Kidney epithelial cell (primary cell): ENCODE measurements at places on chromosomes 11 and 22. TPM values are rescaled to one million over a fixed set of nuclear protein-coding genes. Genes with fewer than 3 reads are reported as not detected.

DNA sequence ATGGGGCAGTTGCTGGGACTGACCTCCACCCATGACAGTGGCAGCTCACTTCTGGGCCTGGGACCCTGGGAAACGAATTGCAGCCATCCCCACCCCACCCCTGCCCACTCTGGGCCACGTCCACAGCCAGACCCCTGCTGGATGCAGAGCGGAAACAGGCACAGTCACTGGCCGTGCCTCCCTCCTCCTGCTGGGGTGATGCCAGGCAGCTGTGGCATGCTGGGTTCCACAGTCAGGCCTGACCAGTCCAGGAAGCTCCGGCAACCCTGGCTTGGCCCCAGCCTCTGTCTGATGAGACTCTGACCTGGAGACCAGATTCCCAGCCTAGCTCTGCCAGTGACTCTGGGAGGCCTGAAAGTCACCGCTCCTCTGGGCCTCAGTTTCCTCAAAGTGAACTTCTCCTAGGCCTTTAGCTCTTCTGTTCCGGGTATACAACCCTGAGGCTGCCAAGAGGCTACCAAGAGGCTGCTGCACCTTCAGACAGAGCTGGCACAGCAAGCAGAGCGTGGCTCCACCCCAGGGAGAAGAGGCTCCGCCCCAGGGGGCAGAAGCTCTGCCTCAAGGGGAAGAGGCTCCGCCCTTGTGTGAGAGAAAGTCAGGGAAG lies 8.9 kb downstream of the SULT4A1 start:
- no peak for DNase-seq

GRCh38 chr11:110112457-110112856 lies 19.3 kb downstream of the ZC3H12C start:
- DNase-seq = no peak

POTEH gene
- total RNA-seq = not detected in 2 replicates

DNA sequence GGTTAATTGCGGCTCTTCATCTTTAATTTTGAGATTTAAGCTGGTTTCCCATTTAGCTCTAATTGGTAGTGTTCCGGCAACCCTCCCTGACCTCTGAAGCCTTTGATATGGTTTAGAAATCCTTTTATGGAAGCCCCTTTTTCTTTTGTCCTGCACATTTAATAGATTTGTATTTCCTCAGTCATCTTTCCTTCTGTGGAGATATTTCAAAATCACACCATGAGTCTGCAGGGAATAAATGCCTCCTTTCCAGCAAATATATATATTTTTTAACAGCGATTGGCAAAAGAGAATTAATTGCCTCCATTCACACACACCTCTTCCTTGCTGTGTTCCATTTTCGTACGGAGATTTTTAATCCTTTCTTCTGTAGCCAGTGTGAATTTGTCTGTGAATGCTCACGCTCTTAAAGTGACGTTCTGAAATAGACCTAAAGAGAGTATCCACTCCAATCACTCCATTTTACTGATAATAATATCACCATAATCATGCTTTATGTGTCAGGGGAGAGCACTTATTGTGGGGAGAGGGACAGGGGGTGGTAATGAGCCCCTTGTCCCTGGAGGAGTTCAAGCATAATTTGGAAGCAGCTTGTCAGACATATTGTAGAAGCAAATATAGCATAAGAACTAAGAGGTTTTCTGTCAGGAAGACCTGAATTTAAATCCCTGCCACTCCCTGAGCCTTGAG lies 142.5 kb upstream of the SYT13 start:
- no peak for DNase-seq

UPK3A gene
- not detected in 2 replicates for total RNA-seq

- no peak for DNase-seq
Observed at GRCh38 chr22:43305806-43306205, 37.4 kb downstream of the SCUBE1 start.

MMP8 gene
- not detected in 2 replicates for total RNA-seq

DAGLA gene
- total RNA-seq = 4.6 and 4.7 TPM in 2 replicates
